ENCODE measurements at places on chromosomes 7 and 10.

DNA sequence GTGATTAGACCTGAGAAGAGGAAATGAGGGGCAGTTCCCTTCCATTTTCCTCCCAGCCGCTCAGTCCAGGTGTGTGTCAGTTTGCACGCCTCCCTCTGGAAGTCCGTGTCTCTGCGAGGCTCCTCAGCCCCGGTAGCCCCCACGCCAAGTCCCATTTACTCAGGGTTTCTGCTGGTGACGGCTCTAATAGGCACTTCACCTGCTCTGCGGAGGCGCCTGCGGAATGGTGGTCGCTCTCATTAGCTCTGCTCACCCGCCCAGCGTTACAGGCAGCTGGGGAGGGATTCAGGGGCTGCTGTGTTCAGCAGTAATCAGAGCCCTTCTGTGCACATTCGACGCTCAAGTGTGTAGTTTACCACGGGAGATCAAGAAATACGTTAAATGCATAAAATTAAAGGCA is 179.9 kb downstream of the MGMT start:
- no peak for DNase-seq

GRCh38 chr10:61195211-61195610 is 251.2 kb upstream of the RHOBTB1 start:
- DNase-seq = no peak

- DNase-seq = no peak
Observed at GRCh38 chr7:28539289-28539981, 127.1 kb downstream of the CREB5 start.

DNA sequence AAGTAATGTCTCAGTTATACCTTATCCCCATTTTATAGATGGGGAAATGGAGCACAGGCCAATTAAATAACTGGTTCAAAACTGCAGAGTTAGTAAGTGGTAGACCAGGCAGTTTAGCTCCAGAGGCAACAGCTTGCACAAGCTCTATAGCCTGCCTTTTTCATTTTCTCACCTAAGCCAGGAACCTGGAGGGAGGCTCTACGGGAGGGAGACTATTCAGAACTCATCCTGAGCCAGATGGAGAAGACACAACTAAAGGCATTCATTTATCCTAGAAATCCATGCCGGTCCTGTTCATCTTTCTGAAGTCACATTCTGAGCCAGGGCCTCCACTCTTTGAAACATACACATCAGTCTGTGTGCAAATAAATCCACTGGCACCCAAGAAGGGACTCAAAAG is 103.2 kb downstream of the CALN1 start:
- no peak for DNase-seq

- no peak for DNase-seq
Observed at GRCh38 chr10:31694126-31694685, 234.4 kb downstream of the ARHGAP12 start.

- DNase-seq = no peak
Observed at GRCh38 chr10:85682621-85683020, 684.0 kb downstream of the GRID1 start.

- no peak for DNase-seq
Observed at GRCh38 chr7:93461350-93461749, 113.2 kb downstream of the CALCR start.

DNA sequence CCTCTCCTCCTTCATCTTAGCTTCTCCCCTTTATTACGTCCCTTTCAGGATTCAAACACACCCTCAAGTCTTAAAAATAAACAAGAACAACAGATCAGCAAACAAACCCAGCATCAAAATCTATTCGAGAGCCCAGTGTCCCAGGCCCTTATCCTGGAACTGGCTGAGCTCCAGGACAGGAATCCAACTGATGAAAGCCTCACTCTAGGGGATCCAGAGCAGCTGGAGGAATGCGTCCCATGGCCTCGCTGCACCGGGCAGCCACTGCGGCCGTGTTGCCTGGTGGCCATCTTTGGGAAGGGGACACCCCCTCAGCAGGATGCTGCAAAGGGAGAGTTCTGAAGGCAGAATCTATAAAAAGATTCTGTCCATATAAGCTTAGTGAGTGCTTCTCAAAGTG is 156.5 kb upstream of the BMPER start:
- no peak for DNase-seq

GRCh38 chr7:137120690-137121089 is 222.8 kb downstream of the PTN start:
- no peak for DNase-seq

DNA sequence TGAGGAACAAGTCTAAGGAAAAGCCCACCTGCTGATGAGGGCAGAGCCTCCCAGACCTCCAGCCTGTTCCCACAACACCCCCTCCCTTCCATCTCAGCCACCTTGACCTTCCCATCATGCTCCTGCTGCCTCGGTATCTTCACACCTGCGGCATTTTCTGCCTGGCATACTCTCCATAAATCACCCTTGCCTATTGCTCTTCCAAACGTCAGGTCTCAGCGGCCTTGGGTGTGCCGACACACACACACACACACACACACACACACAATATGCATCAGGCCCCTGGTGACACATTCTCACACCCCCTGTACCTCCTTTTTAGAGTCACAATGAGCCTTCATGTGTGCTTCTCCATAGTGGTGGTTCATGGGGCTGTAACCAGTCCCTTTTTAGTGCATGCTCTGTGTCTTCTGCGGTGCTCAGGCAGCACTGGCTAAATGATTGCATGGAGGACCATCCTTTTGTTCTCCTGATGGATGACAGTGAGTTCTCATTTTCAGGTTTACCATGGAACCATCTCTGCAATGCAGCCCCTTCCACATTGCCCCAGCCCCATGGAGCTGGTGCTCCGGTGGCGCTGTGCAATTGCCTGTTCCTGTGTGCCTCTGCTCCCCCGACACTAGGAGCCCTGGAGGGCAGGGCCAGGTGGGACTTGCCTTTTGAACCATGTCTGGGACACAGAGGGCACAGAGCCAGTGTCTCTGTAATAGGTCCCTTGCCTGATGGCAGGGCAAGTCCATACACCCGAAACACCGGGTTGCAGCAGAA is 4.5 kb downstream of the ADIRF start:
- no peak for DNase-seq

DNA sequence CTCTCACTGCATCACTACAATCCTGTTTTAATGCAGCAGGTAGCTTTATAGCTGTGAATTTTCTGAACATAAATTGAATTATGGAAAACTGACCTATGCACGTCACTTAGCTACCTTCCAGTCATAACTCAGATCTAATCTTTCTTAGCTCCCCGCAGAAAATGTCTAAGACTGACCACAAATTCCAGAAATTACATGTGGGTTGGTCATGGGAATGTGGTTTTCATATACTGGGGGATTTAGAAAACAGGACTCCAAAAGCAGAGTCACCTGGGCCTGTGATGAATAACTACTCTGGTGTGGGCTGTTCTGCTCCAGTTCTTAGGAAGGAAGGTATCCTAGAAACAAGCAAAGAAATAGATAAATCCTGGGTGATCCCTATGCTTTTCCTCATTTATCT is 178.4 kb upstream of the LRRTM3 start:
- DNase-seq = no peak

- no peak for DNase-seq
Observed at GRCh38 chr10:32366588-32366987, 19.6 kb upstream of the EPC1 start.

DNA sequence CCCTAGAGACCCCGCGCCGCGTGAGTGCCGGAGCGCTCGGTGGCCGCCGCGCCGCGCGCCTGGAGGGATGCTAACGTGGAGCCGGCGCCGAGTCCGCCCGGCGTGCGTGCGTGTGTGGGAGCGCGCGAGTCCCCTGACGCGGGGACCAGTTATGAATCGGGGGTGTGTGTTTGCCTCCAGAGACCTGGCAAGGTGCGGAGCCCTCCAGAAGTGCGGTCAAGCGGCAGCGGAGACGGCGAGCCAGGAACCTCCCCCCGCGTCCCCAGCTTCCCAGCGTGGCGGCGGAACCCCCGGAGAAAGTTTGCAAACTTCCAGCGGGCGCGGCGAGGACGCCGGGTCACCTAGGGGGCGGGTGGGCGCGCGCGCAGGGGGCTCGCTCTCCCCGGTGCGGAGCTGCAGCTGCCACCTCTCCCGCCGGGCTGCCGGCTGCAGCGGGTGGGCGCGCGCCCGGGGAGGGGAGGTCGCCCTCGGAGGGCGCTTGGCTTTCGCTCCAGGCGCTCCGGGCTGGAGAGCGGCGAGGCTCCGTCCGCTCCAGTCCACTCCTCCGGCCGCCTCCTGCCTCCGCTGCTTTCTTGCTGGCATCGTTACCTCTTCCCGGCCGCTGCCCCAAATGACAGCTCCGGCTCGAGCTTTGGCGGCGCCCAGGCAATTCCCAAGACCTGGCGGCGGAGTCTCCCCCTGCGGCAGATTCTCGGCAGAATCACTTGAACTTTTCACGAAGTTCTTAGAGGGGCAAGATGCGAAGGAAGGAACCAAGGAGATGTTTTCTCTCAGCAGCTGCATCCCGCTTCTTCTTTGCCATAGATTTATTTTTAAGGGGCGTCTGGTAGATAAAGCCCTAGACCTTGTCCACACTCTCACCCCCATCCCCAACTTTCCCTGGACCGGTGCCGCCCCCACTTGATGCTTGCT is 2.3 kb upstream of the CREB5 start:
- DNase-seq = peak; percentile 78

DNA sequence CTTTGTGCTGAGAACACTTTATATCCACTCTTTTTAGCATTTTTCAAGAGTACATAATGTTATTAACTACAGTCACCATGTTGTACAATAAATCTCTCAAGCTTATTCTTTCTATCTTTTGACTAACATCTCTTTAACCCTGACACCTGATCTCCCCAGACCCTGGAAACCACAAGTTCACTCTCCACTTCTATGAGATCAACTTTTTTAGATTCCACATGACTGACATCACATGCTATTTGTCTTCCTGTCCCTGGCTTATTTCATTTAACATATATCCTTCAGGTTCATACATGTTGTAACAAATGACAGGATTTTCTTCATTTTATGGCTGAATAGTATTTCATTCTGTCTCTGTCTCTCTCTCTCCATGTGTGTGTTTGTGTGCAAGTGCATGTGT is 15.5 kb downstream of the SLC13A1 start:
- no peak for DNase-seq

DNA sequence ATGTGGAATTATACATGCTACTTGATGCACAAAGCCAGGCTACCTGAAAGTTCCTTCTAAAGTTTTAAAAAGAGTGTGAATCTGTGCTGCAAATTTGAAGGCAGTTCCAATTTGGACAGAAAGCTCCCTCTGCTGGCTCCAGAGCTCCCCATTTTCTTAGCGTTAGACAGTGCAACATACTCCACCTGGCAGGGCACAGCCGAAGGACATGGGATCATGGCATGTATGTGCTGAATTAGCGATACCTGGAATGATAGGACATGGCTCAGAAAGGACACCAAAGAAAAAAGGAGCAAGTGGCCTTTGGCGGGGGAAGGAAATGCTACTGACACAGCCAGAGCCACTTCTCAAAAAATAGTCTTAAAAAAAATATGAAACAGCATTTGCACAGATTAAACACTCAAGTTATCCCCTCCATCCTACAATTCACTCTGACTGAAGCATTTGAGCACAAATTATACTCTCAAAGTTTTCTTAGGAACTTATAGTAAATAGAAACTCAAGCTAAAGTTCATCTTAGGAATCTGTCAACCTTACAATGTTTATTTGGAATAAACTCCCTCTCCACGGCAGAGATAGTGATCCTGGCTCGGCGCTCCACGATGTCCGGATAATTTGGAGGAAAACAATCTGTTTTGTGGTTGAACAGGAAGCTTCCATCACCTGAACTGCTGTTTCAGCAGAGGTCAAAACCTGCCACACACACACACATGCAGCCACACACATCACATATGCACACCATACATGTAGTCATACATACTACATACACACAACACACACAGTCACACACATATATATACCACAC is 80.0 kb downstream of the C7orf25 start:
- peak; percentile 80 for DNase-seq

DNA sequence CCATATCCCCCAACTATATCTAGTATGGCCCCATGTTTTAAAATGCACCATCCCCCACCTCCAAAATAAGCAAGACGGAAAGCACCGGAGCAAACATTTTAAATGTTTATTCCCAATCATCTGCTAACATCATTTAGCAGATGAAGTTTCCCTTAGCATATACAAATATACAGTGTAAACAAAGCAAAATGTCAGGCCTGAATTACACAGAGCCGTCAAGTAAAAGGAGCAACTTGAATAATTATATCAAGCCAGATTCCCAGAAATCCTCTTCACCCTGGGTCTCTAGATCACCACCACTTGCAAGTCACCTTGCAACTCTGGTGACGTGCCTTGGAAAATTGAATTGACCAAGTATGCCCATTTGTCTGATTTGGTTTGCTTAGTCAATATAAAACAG is 91.6 kb upstream of the COL1A2 start:
- DNase-seq = no peak

- DNase-seq = no peak
Observed at GRCh38 chr10:110181911-110182310, 25.5 kb upstream of the MXI1 start.

DNA sequence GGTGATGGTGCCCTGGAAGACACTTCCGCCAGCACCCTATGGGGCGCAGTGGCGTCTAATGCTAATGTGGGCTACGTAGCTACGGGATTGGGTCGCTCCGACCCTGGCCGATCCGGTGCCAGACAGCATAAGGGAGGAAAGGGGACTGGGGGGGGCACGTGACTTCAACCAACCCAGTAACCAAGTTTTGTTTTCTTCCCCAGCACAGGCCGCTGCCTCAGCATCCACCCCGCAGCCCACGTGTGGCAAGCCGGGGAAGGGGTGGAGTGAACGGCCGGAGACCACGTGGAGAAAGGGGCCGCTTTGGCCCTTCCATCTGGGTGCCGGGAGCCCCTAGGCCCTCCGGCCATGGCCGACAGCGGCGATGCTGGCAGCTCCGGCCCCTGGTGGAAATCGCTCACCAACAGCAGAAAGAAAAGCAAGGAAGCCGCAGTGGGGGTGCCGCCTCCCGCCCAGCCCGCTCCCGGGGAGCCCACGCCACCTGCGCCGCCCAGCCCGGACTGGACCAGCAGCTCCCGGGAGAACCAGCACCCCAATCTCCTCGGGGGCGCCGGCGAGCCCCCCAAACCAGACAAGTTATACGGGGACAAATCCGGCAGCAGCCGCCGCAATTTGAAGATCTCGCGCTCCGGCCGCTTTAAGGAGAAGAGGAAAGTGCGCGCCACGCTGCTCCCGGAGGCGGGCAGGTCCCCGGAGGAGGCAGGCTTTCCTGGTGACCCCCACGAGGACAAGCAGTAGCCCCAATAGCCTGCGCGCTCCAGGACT is 2.5 kb downstream of the PRR15 start:
- peak; percentile 54 for DNase-seq

GRCh38 chr7:132942701-132943100 is 139.2 kb downstream of the CHCHD3 start:
- no peak for DNase-seq

- DNase-seq = peak; percentile 19
Observed at GRCh38 chr10:78900715-78901430, 167.9 kb upstream of the ZMIZ1 start.

DNA sequence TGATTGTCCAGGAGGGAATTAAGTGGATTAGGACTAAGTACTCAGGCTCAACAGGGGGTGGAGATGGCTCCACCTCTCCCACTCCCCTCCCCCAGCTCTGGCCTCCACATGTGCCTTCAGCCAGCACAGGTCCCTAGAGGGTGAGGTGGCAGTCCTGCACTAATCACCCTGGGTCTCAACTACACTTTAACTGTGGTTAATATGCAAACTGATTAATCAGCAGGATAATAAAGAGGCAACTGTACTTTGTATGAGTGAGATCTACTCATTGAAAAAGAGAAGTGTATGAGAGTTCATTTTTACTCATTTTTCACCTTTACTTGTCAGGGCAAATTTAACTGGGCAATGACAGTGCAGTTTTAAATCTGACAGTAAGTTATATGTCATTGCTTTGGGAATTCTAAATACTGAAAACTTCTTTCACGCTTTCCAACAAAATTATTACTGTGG is 223.8 kb upstream of the CCDC6 start:
- no peak for DNase-seq
